ENCODE measurements at places on chromosomes 6 and 20. TPM values are rescaled to one million over a fixed set of nuclear protein-coding genes. Genes with fewer than 3 reads are reported as not detected.

CLPSL1 gene
- not detected for total RNA-seq

NKX2-4 gene
- not detected for total RNA-seq

OPRL1 gene
- 2.6 TPM for total RNA-seq

NOX3 gene
- not detected for total RNA-seq

HLA-DRA gene
- total RNA-seq = 2,056 TPM

ECT2L gene
- 3.9 TPM for total RNA-seq

LST1 gene
- total RNA-seq = 127 TPM

PLCB4 gene
- 6.6 TPM for total RNA-seq

SMLR1 gene
- not detected for total RNA-seq

FOXS1 gene
- 1.1 TPM for total RNA-seq

CST2 gene
- total RNA-seq = not detected

SIRPB2 gene
- total RNA-seq = 32.2 TPM

MANEA gene
- total RNA-seq = 13.5 TPM

SLC17A2 gene
- not detected for total RNA-seq

GTSF1L gene
- total RNA-seq = not detected

CEBPB gene
- total RNA-seq = 326 TPM

PHACTR3 gene
- total RNA-seq = 9.0 TPM

UCKL1 gene
- total RNA-seq = 31.5 TPM

RWDD1 gene
- 35.9 TPM for total RNA-seq

ALDH8A1 gene
- 0.86 TPM for total RNA-seq
